Muscle of leg (tissue), 16 donors: ENCODE measurements at places on chromosomes 1 and 21. TPM values are rescaled to one million over a fixed set of nuclear protein-coding genes. Genes with fewer than 3 reads are reported as not detected.

GAS5 gene
- polyA plus RNA-seq = 690 TPM

FCER1G gene
- 24.9 TPM for polyA plus RNA-seq

CD1D gene
- 0.91 TPM for polyA plus RNA-seq

GNAT2 gene
- not detected for polyA plus RNA-seq

GRCh38 chr1:15260418-15261154 is 13.6 kb downstream of the FHAD1 start:
- no peak for DNase-seq

GRCh38 chr1:230011333-230012092 is 55.5 kb upstream of the GALNT2 start:
- no peak for DNase-seq

DNA sequence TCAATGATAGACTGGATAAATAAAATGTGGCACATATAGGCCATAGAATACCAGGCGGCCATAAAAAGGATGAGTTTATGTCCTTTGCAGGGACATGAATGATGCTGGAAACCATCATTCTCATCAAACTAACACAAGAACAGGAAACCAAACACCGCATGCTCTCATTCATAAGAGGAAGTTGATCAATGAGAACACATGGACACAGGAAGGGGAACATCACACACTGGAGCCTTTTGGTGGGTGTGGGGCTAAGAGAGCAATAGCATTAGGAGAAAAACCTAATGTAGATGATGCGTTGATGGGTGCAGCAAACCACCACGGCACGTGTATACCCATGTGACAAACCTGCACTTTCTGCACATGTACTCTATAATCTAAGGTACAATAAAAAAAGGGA is 883.4 kb upstream of the PRMT6 start:
- DNase-seq = no peak

DNA sequence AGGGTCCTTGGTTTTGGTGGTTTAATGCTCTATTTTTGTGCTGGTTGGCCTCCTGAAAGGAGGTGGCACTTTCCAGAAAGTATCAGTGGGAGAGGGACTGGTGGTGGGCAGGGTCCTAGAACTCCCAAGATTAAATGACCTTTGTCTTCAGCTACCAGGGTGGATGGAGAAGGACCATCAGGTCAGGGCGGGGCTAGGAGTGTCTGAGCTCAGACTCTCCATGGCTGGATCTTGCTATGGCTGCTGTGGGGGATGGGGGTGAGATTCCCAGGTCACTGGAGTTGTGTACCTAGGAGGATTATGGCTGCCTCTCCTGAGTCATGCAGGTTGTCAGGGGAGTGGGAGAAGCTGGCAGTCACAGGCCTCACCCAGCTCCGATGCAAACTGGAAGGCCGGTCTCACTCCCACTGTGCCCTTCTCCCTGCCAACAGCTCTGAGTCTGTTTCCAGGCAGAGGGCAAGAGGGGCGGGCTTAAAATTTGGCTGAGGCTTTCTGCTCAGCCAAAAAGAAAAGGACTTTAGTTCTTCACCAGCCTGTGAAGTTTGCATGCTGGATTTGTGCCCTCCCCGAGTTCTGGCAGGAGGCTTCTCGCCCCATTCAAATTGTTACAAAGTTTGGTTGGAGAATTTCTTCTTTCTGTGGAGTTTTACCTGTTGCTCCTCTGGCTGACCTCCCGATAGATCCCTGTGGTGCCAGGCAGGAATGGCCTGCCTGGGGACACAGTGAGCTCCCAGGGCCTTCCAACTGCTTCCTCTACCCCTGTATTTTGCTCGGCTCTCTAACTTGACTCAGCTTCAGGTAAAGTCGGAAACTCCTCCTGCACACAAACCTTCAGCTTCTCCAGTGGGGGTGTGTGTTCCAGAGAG is 13.1 kb upstream of the KYAT3 start:
- DNase-seq = no peak

GRCh38 chr1:47582891-47583608 is 145.2 kb downstream of the FOXD2 start:
- DNase-seq = no peak

DNA sequence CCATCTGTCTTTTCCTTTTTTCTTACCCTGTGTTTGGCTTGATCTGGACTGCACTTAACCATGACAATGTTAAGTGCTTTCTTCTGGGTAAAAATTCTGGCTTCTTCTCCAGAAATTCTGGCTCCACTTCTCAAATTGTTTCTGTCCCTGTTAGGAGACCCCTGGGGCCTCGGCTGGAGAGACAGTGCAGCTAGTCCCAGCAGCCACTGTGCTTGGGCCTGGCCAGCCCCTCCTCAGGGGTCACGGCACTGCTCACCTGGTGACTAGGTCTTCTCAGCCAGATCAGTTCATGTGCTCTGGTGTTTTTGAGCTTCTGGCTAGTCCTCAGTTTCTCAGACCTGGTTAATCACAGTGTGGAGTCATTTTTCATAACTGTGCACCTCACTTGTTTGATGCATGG is 72.4 kb downstream of the ADARB1 start:
- DNase-seq = no peak

DNA sequence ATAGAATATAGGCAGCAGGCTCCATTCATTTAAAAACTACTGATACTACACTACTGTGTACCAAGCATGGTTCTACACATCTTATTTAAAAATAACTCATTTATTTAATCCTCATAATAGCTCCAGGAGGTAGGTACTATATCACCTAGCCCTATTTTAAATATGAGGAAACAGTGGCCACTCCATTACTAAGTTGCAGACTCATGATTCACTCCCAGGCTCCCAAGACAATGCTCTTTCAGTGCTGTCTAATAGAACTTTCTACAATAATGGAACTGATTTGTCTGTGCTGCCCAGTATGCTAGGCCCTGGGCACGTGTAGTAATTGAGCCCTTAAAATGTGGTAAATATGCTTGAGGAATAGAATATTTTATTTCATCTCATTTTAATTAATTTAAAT is 357.1 kb downstream of the LTN1 start:
- no peak for DNase-seq

GRCh38 chr1:107963008-107963407 is 2.0 kb downstream of the VAV3 start:
- DNase-seq = peak; percentile 43

- DNase-seq = no peak
Measured at GRCh38 chr1:1273209-1273511, 494 bp downstream of the UBE2J2 start.
